ENCODE measurements at places on chromosomes 3 and 15.

DNA sequence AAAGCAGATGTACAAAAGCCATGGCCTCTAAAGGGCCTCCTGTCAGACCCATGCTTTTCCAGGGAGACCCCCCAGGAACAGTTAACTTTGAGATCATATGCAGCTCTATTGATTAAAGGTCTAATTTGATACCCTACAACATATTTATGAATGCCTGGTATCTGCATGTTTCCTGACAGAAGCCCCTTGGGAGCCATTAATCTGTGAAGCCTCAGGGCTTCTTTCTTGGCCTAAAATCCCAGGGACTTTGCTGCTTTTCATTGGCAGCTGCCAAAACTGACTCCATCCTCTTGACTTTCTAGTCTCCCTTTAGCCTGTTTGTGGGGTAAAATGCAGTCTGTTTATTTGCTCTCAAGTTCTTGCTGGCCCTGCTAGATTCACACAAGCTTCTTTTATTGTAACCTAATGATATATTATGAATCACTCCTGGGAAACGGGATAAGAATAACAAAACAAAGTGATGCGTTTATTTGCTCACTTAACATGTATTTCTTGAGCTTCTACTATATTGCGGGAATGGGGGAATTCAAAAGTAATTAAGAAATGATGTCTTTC, 257.0 kb downstream of the LSAMP start:
- DNase-seq = peak; percentile 12

GRCh38 chr3:188830893-188831292, 340.9 kb upstream of the TPRG1 start:
- no peak for DNase-seq

DNA sequence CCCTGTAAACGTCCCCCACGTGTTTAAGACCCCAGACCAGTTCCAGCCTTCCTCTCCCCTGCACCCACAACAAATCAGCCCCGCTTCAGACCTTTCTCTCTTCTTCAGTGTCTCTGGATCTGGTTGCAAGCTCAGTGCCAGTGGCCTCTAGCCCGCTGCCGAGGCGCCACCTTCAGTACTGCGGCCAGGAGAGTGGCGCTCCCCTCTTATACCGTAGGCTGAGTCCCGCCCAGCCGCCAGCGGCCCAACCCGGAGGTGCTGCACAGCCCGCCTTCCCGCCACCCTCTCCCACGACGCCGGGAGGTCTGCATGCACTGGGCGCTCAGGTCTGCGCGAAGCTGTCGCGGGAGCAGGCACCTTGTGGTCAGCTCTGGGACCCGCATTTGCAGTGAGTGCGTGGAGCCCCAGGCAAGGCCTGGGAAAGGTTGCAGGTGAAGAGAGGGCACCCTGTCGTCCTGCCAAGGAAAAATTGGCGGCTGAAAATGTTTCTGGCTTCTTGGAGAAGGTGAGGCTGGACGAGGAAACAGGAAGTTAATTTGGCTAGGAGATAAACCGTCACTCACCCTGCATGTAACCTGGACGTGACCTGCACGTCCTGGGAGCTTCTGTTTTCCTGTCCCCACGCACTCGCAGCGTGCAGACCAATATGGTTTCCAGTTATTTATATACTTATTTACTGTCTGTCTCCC, at the start of gene C2CD4B:
Gene C2CD4B (minus strand): TSS at position 182 of the 689 bp plus-strand sequence. CDS start 301 bp downstream, outside the sequence.
- DNase-seq = no peak

DNA sequence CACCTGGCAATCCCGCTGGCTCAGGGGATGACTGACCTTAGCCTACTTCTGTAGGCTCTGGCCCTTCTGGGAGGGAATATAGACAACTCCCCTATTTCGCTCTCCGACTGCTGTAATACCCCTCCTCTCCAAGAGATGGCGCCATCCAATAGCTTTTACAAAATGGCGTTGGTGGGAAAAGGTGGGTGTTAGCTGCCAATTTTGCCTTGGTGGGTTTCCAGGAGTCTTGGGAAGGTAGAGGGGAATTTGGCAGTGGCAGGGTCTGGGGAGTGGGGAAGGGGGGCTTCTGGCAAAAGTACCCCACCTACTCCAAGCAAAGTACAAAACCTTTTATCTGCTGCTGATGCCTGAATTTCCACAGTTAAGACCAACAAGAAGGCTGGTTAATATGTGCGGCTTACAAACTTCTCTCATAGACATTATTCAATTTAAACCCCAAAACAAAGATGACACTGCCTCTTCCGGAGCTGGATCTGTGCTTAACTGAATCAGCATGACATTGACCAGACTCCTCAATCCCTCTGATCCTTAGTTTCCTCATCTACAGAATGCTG, 62.1 kb downstream of the RASGRF1 start:
- peak; percentile 16 for DNase-seq

DNA sequence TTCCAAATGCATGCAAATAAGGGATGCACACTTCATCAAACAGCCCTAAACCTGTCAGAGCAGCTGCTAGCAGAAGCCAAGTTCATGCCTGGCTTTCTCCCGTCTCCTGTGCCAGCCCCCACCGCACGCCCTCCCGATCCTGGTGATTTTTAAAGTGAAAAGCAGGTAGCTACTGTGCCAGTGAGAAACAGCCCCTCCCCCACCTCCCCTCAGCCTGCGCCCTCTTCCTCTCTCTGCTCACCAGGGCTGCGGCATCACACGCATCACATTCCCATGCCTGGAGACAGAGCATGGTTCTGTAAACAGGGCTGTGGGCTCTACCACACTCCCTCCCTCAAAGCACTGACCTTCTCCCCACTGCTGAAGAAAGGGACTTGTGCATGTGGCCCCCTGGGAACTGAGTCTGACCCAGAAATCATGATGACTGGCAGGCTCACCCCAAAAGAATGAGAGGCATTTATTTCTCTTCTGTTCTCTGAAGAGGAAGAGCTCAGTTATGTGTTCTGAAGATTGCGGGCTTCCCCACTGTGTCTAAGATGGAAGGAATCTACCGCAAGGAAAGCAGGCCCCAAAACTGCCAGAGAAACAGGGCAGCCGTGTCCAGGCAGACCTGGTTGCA, 14.5 kb upstream of the SLC6A1 start:
- DNase-seq = no peak

- DNase-seq = peak; percentile 52
These were observed 240.7 kb downstream of the SHOX2 start for GRCh38 chr3:157865352-157866000.

GRCh38 chr3:195809291-195809785, 2.4 kb downstream of the MUC4 start:
- DNase-seq = peak; percentile 30

- DNase-seq = no peak
These were observed 8.8 kb upstream of the GMPPB start for GRCh38 chr3:49732597-49732996.

- no peak for DNase-seq
These were observed 159.6 kb downstream of the GHSR start for GRCh38 chr3:172288651-172289050.

Measured in NCI-H1436 (cell line).